ENCODE measurements at places on chromosomes 16 and 17.

- DNase-seq = no peak
Observed at GRCh38 chr17:51319186-51319585, 58.8 kb downstream of the UTP18 start.

DNA sequence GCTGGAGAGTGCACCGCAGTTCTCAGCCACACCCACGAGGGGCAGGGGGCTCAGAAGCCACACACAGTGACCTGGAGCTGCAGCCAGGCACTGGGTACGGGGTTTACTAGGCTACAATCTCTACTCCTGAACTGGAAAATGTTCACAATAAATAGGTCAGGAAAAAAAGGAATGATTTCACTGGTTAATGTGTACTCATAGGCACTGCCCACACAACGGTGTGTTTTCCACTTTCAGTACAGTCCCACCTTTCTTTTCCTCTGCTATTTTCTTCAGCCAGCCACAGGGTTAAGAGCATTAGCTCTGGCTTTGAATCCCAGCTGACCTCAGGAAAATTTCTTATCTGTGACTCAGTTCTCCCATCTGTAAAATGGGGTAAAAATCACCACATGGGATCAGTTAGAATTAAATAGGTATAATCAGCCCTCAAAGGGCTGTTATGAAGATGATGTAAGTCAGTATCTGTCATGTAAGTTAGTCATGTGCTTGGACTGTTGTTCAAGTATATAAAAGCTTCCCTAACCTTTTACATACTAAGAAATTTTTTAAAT lies 35.7 kb downstream of the ZCCHC14 start:
- no peak for DNase-seq

DNA sequence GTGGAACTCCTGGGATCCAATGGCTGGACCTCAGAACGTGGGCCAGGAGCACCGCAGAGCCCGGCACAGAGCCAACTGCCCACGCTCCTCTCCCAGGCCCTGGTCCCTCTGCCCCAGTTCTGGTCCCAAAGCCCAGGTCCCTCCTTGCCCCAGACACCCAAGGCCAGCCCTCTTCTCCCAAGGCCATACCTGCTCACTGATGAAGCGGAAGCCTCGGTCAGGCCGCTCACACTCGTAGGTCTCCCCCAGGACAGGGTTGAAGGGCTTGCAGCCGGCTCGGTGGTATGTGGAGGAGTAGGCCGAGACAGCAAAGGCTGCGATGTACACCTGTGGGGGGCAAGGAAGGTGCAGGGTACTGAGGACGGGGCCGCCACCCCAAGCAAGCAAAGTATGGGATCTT lies 8.5 kb downstream of the OSBPL7 start:
- no peak for DNase-seq

GRCh38 chr16:30924076-30924912 lies 922 bp downstream of the FBXL19 start:
- DNase-seq = peak; percentile 43

DNA sequence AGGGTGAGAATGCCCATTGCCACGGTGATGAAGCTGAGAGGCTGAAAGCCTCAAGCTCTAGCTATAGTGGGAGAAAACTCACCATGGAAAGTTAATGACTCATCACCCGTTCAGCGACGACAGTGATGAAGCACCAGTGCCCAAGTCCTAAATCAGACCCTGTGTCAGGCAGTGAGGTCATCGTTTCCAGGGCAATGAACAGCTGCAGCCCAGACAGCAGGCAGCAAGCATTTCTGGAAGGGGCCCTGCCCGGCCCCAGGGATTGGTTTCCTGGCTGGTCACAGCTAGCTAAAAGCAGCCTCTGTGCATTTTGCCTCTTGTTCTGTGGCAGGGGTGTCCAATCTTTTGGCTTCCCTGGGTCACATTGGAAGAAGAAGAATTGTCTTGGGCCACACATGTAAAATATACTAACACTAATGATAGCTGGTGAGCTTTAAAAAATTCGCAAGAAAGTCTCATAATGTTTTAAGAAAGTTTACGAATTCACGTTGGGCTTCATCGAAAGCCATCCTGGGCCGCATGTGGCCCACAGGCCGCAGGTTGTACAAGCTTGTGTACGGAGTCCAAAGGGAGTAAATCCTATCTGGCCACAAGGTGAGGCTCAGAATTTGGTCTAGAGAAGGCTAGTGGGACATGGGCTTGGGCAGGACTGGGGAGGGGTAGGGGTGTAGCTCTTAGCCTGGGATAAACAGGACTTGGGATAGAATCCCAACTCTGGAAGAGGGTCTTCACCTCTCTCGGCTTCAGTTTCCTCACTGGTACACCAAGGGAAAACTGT lies 40.6 kb downstream of the MIS12 start:
- no peak for DNase-seq

DNA sequence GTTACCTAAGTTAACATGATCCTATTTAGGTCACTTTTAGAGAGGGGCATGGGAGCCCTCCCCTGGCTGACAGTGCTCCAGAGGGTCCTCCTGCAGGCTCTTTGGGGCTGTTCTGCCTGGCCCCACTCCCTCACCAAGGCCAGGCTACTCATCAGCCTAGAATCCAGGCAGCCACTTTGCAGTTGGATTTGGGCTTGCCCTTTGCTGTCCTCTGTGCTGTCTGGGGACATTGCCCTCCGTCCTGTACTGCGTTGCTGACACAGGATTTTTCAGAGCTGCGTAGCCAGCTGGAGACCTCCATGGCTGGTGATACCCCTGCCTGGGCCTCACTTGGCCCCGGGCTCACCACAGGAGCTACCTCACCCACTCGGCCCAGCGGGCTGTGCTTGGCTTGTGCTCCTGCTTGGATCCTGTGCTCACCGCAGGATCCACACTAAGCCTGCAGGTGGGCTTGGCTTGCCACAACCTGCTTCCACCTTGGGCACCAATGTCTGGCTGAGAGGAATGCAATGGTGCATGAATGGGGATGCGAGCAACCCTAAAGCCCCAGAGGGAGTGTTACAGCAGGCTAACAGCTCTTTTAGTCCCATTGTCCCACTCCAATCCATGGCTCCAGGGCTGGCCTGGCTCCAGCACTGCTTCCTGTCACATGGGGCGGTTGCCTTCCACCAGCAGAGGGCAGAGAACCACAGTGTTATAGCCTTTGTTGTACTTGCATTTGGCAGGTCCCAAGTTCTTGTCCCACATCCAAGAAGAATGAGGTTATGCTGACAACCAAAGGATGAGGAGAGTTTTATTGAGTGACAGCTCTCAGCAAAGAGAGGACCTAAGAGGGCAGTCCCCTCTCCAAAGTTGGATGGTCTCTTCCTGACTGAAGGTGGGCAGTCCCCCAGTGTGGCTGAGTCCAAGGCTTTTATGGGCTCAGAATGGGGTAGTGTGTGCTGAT lies 21.5 kb downstream of the CCL4 start:
- no peak for DNase-seq

DNA sequence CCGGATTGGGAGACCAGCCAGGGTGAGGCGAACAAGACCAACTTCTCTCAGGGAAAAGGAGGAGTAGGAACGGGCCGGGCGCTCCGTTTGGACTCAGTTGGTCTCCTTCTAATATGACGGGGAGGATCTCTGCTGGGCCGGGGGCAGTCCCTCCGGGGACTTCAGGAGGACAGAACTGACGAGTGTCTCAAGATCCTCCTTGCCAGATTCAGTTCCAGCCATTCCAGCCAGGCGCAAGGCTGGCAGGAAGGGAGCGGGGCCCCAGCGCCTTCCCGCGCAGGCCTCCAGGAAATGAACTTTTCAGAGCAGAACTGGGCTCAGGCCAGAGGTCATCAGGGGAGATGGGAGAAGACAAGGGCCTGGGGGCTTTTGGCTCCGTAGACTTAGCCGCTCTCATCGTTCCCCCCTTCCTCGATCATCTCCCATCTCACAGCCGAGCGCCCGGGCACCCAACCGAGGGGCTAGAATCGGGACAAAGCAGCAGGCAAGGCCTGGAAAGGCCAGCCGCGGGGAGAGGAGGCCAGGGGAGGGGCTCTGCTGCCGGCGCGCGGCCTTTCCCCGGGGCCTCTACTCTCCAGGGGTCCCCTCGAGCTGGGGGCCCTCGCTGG lies 1.6 kb downstream of the ZNF423 start:
- DNase-seq = no peak

Measured in CMK (cell line).